ENCODE measurements at places on chromosomes 7 and 10.

- DNase-seq: no peak
Measured at GRCh38 chr7:128119036-128119435, 87.8 kb upstream of the LRRC4 start.

DNA sequence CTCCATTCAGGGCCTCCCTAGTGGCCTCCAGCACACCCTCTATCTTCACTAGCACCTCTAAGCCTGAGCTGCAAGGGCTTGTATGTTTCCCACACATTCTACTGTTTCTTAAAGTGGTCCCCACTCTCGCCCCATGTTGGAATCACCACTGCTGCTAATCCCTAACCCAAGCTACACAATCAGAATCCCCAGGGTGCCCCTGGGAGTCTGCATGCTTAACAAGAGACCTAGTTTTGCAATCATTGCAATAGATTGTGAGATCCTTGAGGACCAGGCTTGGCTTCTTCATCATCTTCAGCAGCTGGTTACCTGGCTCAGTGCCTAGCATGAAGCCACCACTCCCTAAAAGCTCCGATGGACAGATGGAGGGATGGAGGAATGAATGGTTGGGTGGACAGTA is 113.9 kb downstream of the MYOF start:
- DNase-seq: no peak

GRCh38 chr7:115910541-115911164 is 119.9 kb downstream of the TFEC start:
- peak; percentile 74 for DNase-seq

- DNase-seq: no peak
Measured at GRCh38 chr7:134787064-134787463, 7.6 kb downstream of the CALD1 start.

DNA sequence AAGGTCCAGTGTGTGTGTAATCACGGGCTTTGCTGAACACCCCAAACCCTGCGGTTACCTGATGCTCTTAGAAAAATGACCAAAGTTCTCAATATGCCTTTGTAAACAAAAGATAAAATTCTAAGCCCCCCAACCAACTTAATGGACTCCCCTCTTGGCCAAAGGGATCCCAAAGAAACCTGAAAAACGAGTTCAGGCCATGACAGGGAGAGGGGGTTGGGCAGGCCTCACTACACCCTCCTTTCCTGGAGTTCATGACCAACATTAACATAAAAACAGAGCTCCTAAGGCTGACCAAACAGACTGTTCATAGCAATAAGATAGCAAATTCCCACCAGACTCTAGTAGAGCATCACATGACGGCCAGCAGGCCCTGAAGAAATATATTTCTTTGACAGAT is 3.0 kb upstream of the VIPR2 start:
- DNase-seq: no peak

DNA sequence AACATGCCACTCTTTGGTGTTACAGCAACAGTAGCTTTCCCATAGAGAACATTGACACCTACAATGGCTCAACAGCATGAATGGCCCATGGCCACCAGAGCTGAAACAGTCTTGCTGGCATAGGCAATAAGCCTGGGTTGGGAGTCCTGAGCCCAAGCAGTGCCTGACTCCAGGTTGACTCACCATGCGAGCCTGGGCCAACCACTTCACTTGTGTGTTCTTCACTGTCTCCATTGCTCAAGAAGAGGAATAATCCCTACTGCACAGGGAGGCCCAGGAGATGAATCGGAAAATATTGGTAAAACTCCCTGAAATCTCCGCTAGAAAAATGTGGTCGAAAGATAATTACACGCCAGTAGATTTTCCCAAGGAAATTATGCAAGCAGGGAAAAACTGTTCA is 89.2 kb upstream of the INHBA start:
- DNase-seq: no peak

DNA sequence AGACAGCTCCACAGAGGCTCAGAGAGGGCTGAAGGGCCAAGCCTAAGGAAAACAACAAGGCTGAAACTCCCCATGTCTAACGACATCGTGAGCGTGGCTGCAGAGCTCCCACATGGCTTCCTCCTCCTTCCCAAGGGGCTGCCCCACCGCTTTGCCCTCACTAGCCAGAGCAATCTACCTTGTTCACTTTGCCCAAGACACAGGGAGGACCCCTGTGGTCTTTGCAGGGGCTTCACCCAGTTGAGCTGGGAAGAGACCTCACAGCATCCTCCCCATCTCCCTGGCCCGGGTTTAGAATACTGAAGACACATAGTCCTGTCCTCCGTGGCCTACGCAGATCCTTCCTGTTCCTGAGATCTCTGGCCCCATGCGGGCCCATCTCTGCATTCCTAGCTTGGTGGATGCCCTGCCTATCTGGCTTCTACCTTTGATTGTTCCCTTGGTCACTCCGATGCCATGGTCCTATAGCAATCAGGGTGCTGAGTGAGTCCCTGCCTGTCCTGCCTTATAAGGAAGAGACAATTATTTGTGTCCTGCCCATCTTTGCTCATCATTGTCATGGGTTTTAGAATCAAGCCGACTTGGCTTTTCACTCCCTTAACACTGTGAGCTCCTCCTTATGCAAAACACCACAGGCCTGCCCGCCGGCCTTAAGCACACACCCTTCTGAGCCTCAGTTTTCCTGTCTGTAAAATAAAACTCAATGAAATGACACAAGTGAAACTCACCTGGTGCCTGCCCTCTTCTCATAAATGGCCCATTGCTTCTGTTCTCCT is 73.2 kb downstream of the PARP12 start:
- DNase-seq: no peak

GRCh38 chr10:124941823-124942222 is at the start of gene ZRANB1:
ZRANB1 (plus strand) TSS chr10:124942123; CDS start chr10:124942494, 371 bp downstream.
- DNase-seq: no peak
